ENCODE measurements at places on chromosomes 5 and 9. TPM values are rescaled to one million over a fixed set of nuclear protein-coding genes. Genes with fewer than 3 reads are reported as not detected.

Gene SPAG8
- total RNA-seq: 2.5 TPM

Gene CA9
- total RNA-seq: not detected

Gene TMEM141
- 73.5 TPM for total RNA-seq

GRCh38 chr5:121624035-121624434 lies 227.6 kb upstream of the FTMT start:
- no peak for DNase-seq

DNA sequence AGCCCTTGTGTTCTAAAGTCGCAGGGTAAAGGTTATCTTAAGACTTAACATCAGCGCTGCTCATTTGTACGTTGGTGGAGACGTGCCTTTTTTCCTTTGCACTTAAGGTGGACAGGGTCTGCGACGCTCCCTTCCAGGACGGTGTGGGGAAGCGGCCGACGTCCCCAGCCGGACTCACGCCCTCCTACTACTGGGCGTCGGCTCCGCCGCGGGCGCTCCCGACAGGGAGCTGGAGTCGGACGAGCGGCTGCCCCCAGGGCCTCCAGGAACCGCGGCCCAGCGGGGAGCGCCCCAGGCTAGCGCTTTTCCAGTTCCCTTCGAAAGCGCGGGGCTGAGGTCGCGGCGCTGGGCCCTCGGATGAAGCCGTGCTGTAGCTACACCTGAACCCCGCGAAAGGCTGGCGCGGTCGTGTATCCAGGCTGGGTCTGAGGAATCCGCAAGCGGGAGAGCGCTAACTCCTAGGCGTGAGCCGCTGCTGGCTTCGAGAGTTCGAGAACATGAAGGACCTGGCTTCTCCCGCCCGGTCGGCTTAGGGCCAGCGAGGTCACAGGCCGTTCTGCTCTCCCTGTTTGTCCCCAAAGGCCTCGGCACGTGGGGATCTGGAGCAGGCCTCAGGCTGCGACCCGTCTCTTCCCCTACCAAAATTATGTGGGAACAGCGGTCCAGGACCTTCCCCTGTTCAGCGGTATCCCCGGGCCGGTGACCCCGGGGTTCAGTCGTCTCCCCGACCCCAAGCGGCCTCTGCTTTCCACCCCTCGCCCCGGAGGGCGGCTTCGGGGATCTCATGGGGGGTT lies 3.8 kb upstream of the DMRT3 start:
- no peak for DNase-seq

GRCh38 chr5:2998106-2998505 lies 246.6 kb upstream of the IRX2 start:
- DNase-seq: no peak

Data from sigmoid colon (tissue), 7 donors.